ENCODE measurements at places on chromosomes 2 and 18.
A peak's percentile ranks its signal among the peaks of the same experiment; 100 is the strongest.

- no peak for DNase-seq
Measured at GRCh38 chr2:75294362-75294761, 95.0 kb upstream of the TACR1 start.

DNA sequence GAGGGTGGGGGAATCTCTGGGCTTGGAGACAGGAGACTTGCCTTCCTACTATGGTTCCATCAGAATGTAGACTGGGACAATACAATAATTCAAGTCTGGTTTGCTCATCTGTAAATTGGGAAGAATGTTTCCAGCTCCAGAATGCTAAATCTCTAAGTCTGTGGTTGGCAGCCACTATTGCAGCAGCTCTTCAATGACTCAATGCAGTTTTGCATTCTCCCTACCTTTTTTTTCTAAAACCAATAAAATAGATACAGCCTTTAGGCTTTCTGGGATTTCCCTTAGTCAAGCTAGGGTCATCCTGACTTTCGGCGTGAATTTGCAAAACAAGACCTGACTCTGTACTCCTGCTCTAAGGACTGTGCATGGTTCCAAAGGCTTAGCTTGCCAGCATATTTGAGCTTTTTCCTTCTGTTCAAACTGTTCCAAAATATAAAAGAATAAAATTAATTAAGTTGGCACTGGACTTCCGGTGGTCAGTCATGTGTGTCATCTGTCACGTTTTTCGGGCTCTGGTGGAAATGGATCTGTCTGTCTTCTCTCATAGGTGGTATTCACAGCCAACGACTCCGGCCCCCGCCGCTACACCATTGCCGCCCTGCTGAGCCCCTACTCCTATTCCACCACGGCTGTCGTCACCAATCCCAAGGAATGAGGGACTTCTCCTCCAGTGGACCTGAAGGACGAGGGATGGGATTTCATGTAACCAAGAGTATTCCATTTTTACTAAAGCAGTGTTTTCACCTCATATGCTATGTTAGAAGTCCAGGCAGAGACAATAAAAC, 6.5 kb downstream of the TTR start:
- no peak for DNase-seq

GRCh38 chr2:147541314-147541713, 303.5 kb upstream of the ACVR2A start:
- DNase-seq, result no peak

DNA sequence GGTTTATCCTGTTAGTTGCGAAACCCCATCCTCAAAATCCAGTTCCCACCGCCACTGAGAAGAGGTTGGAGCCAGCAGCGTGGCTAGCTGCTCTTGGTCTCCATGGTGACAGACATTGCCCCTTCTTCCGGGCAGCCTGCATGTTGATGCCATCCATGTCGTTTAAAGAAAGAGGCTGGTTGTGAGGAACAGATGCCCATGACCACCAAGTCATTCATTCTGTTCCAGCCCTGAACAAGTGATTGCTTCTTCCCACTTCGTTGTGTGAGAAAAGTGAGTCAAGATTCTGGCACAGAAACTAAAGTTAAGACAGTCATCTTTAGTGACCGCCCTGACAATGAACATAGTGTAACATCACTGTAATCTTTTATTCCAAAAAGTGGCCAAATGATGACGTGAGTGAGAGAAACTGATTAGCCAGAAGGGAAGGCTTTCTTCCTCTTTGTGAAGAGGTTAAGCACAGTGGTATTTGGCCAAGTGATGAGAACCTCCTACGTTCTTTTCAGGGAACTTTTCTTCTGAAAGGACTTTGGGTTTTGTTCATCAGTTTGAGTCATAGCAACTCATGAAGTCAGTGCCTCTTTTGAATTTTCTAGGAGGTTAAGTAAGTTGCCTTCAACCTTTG, 272.5 kb downstream of the GALR1 start:
- no peak for DNase-seq

- DNase-seq, result no peak
Measured at GRCh38 chr18:14189858-14190257, 57.6 kb upstream of the ZNF519 start.

- no peak for DNase-seq
Measured at GRCh38 chr2:56015711-56016115, 92.1 kb upstream of the EFEMP1 start.

DNA sequence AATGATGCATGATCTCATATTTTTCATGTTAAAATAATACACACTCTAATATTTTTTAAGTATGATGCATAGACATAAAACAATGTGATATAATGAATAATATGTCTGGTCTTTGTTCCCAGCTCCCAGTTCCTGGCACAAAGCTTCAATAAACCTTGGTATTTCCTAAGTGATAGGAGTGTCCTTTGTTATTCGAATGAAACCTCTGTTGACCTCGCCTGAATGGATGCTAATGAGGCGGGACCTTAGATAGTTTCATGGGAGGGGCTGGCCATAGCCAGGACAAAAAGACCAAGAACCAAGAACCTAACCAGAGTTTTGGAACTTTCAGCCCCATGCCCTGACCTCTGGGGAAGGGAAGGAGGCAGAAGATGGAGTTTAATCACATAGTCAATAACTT, 257.7 kb upstream of the COPS8 start:
- DNase-seq, result no peak

- DNase-seq, result peak; percentile 81
Measured at GRCh38 chr2:1625281-1626001, 118.9 kb downstream of the PXDN start.

DNA sequence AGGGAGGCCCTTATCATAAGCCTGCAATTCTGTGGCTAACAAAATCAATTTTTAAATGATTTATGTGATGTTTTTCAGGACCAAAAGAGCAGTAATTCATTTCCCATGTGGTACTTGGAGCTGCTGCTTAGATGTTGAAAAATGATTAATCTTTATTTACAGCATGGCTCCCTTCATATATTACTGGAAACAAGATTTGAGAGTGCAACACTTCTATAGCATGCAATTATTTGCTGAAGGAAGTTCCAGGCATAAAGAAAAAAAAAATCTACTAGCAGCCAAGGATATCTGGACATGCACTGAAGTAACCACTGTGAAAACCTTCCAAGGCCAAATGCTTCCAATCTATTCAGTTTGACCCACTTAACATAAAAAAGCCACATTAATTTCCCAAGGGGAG, 186.3 kb downstream of the SLC8A1 start:
- no peak for DNase-seq

GRCh38 chr2:200306931-200307723, 634 bp downstream of the SPATS2L start:
- DNase-seq, result peak; percentile 70
